ENCODE measurements at places on chromosomes 7 and 10.

GRCh38 chr7:36264123-36264801, 111.2 kb downstream of the EEPD1 start:
- no peak for DNase-seq

GRCh38 chr10:47359626-47360418, 11.7 kb downstream of the RBP3 start:
- DNase-seq: no peak

DNA sequence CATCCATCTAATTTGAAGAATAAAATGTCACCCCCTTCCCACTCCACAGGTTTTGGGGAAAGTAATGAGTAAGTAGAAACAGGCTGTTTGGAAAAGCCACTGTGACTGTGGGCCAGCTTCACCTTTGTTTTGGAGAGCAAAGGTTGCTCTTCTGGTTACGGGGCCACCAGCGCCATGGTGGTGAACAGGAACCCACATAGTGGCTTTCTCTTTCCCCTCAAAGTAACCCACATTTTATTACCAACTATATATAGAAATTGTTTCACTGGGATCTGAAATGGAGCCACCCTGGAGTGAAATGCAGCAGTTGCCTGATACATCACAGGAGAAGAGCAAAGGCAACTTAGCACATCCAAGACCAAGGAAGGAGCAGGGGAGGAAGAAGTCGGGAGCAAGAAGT, 112.3 kb upstream of the EFCAB10 start:
- DNase-seq: no peak

DNA sequence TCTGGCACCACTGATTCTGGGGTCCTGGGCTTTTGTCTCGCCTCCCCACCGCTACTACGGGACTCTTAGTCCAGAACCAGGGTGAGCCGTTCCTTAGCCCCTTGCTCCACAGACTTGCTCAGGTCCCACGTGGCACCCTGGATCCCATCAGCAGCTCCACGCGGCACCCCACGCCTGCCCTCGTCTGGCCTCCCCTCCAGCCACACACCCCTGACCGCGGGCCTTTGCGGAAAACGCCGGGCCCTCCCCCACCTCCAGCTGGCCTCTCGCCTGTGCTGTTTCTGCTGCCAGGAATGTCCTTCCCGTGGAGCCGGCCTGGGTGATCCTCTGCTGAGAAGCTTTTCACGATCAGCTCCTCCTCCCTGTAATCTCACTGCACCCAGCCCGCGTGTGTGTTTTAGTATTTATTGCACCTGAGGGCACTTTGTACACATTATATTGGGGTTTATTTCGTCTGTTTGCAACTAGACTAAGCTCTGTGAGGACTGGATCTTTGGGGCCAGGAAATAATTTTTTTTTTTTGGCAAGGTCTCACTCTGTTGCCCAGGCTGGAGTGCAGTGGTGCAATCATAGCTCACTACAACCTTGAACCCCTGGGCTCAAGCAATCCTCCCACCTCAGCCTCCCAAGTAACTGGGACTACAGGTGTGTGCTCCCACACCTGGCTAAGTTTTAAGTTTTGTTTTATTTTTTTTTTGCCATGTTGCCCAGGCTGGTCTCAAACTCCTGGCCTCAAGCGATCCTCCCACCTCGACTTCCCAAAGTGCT, 10.5 kb upstream of the TTYH3 start:
- no peak for DNase-seq

- no peak for DNase-seq
Observed at GRCh38 chr7:149369497-149369896, 91.4 kb downstream of the ZNF777 start.

GRCh38 chr7:132295175-132295574, 281.1 kb downstream of the PLXNA4 start:
- no peak for DNase-seq

DNA sequence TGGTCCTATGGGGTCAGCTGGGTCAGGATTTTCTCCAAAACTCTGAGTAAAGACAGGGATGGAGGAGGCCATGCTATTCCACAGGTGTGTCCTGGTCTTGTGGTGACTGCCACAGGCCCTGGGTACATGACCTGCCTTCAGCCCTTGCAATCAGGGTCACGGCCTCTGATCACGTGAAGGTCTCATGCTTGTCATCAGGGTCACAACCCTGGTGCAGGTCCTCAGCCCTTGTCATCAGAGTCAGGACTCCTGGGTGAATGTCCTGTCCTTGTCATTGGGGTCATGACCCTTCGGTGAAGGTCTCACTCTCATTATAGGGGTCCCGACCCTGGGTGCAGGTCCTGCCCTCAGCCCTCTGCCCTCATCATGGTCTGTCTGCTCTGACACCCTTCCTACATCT, 21.9 kb upstream of the TBRG4 start:
- no peak for DNase-seq

DNA sequence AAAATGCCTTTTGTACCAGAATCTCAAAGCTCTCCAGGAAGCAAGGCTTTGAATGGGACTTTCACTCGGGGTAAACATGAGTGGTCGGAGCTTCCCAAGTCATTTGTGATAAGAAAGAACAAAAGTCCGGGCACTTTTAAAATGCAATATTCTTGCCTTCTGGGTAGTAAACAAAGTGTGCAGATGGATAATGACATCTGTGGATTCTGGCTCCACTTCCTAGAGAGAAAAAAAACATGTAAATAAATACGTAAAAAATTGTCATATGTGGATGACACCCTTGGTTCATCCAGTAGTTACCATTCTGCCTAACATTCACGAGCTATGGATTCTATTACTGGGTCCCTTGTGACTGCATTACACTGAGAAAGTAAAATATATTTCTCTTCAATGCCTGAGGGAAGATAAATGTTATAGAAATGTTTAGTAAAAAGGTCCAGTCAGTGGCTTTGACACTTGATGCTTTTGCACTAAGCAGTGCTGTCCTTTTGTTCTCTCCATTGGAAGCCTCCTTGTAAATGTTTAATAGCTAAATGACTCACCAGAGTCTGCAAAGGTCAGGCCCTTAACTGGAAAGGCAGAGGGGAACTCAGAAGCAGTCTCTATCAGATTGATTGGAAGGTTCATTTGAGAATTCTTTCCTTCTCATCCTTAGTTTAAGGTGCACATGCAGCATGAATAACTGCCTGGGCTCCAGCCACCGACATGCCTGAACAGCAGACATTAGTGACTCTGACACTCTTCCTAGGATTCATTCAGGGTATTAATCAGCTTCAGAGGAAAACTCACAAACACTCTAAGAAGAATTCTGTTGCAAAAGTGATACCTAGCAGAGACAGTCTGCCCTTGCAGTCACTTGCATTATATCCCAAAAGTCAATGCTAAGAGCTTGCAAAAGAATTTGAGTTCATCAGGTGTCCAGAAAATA, 11.7 kb upstream of the EDRF1 start:
- no peak for DNase-seq

DNA sequence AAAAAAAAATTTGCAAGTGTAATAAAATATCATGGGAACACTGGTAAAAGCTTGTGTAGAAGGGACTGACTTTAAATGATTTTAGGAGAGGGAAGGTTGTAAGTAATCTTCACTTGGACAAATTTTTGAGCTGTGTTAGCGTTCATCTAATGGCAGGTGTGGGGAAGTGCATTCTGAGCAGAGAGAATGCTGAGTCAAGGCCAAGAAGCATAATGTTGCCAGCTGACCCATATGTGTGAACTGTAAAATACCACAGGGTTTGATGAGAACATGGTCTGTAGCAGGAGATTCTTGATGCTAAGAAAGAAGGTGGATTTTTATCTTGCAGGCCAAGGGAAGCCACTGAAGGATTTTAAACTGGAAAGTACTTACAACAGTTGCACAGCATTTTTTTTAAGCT, 98.2 kb upstream of the ZNF32 start:
- no peak for DNase-seq

DNA sequence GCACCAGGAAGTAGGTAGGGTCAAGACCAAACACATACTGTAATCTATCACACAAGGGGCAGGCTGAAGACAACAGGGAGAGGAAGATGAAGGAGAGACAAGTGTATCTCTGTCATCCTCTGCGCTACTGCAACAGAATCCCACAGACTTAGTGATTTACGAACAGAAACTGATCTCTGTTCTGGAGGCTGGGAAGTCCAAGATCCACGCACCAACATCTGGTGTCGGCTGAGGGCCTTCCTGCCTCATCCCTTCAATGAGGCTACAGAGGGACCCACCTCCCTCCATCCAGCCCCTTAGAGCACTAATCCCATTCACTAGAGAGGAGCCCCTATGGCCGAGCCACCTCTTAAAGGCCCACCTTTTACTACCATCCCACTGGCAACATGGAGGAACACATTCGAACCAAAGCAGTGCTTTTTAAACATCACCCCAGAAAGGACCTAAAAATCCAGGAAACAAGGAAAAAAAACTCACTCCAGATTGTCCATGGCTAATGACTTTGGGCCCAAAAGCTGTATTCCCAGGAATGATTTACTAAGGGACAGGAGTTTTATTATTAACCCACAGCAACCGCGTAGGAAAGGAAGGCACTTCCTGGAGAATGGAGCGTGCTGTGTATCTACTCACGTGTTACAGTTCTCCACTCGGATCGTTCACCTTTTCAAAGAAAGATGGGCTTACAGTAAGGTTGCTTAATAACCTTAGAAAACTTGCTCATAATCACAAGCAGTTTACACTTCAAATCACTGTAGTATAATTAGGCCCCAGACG, 4.2 kb downstream of the BNIP3 start:
- DNase-seq: no peak

DNA sequence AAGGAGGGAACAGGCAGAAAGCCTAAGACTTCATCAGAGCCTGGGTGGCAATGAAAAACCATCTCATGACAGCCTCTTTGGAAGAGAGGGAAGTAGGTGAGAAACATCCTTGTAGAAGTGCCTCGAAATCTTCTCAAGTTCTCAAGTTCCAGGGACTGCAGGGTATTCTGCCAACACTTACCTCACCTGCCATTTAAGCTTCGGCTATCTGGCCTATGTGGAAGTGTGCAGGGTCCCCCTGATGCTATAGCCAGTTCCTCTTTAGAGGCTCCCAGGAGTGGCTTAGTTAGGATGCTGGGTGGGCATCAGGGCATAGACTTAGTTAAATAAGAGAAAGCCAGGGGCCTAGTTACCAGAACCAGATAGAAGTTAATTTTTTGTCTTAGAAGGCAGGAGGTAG, 27.0 kb downstream of the ABCC2 start:
- DNase-seq: no peak

DNA sequence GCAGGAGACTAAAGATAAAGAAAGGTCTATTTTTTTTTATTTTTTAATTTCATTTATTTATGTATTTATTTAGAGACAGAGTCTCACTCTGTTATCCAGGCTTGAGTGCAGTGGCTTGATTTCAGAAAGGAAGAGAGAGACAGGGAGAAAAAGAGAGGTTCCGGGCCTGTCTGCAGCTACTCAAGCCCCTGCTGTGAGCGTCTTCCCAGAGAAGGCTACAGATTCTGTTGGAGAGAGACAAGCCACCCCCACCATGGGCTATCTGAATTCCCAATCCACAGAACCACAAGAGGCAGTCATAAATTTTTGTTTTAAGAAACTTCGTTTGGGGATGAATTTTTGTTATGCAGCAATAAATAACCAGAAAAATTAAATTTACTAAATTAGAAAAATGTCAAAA, 68.1 kb downstream of the CALN1 start:
- no peak for DNase-seq

- DNase-seq: no peak
Observed at GRCh38 chr7:118202061-118202460, 18.1 kb downstream of the LSM8 start.

DNA sequence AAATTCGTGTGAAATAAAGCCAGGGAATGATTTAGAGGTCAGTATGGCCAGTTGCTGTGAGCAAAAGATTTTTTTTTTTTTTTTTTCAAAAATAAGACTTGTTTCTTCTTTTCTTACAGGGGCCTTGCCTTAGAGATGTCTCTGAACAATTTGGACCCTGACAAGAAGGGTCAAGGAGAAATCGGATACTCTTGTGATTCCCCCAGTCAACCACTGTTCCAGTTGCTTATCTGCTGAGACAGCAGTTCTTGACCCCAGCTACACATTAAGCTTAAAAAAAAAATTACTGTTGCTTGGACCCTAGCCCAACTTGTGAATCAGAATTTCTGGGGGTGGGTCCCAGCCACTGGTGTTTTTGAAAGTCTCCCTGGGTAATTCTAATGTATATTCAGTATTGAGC, 12.0 kb upstream of the FMC1 start:
- DNase-seq: no peak

- no peak for DNase-seq
Observed at GRCh38 chr10:31010062-31010461, 21.6 kb downstream of the ZNF438 start.

DNA sequence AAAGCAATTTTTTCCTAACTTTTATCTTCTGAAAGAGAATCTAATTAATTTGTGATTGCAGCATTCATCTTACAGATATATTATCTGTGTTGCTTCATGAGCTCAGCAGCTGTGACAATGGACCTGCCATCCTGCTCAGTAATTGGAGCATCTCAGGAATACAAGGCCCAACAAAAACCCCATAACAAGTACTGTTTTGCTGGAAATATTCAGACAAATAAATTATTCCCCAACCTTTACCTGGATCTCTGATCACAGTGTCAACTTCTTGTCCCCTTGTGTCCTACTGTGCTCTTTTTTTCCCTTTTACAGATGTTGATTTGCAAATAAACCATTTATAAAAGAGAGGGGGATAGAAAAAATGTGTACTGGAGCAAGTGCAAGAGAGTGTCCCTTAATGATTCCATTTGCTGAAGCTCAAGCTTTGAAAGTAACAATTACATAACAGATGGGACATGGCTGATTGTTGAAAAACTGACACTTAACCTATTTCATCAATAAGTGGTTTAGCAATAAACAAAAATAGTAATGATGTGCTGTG, 1063.4 kb upstream of the GHITM start:
- no peak for DNase-seq

DNA sequence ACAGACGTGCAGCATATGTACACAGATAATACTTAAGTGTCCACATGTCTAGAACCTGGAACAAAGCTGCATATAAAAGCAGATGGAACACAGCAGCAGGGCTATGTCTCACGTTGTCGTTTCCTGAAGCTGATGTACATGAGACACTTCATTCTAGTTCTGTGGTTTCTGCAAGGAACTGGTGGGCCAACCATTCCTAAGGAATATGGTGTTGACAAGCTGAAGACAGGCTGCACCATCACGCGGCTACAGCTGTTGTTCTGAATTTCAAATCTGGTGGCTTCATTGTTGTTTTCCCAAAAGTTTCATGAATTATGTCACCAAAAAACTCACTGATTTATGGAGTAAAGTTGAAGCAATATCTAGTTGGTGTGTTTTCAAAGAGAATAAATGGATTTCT, 33.7 kb downstream of the PRKAG2 start:
- no peak for DNase-seq

DNA sequence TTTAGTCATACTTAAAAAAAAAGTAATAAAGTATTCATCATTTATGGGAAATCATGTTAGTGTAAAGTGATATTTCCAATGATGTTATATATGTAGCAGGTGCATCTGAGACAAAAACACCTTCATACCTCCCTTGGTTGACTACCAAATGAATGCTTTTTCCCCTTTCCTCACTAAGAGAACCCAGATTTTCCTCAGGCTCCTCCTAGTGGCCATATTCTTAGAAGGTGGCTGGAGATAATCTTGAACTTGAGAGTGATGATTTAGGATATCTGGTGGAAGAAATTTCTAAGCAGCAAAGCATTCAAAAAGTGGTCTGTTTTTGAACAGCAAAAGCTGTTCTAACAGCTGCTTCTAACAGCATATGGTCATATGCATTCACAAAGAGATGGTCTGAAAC, 16.8 kb upstream of the DNAH11 start:
- DNase-seq: no peak

- no peak for DNase-seq
Observed at GRCh38 chr7:101915000-101915399, 97.6 kb downstream of the CUX1 start.
